ENCODE measurements at places on chromosomes 1 and 21.

DNA sequence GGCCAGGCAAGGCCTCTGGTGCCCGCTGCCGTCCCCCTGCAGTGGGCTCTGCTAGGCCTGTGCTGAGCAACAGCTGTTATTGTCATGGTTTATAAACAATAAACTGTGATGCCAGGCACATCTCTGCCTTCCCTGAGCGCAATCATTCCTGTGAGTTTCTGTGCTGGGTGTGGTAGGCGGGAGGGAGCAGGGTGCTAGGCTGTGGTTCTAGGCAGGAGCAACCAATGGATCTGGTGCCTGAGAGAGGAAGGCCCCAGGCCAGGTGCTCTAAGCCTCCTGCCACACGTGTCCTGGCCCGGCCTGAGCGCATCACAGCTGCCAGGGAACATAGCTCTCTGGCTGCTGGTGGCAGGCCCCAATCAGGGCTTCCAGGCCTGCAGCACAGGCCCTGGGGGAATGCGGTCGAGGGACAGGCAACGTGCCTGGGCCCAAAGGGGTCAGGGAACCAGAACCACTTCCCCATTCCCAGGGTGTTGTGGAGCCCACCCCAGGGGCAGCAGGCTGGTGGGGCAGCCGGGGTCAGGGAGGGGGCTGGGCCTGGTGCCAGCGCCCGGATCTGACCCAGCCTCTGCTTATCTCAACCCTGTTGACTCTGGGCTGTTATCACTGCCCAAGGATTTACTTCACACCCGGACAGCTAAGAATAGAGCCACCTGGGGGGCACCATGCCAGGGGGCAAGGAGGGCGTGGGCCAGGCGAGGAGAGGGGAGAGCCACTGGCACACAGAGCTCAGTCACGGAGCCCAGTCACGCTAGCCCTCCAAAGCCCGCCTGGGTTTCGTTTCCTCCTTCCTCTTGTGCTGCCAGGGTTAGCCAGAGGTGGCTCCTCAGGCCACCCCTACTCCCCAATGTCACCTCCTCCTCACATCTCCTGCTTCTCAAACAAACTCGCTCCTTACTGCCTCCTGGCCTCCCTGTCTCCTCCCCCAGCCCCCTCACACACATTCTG is 11.5 kb downstream of the TRIM46 start:
- peak; percentile 69 for DNase-seq

DNA sequence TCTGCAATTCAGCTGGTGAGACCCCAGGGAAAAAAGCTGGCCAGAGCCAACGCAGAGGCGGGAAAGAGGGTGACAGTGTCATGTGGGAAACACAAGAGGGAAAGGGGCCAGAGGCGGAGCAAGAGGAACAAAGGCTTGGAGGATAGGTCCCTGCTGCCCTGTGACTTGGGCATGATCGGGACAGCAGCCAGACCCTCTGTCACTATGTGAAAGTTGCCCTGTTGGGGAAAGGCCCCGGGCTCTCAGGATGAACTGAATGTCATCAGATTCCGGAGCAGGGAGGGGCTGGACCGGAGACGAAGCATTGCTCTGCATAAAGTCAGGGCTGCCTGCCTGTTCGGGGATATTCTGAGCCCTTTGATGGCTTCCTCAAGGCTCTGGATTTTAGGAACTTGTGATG is 5.7 kb upstream of the ELF3 start:
- no peak for DNase-seq

GRCh38 chr1:95370691-95371562 is 136.9 kb downstream of the RWDD3 start:
- no peak for DNase-seq

DNA sequence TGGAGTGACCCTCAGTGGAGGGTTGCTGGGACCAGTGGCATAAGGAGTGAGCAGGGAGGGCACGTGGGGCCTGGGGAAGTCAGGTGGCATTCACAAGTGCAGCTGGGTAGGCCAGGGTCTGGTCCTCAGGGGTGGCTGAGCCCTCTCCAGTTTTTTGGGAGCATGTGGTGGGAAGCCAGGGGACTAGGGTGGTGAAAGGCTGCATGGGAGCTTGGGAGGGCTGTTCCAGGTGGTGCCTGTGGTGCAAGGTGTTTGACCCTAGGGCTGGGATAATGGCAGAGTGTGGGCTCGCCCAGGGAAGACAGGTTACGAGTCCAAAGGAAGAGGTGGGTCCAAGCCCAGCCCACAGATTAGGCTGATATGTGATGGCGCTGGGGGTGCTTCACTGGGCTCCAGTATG is 30.5 kb downstream of the MAN1C1 start:
- DNase-seq: no peak

DNA sequence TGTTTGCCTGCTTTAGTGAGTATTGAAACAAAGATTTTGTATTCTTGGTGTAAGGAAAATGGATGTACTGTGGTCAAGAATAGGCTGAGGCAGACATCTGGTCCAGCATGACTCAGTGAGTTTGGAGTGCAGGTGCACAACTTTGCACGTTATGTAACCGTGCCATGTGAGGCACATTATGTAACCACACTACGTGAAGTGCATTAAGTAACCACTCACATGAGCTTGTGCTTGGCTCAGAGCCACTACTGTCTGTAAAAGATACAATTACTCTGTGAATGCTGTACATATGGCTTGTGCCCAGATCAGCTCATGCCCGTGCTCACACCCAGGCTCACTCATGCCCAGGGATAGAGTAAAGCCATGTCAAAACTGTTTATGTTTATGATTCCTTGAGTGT is 216.8 kb downstream of the CTH start:
- DNase-seq: no peak

DNA sequence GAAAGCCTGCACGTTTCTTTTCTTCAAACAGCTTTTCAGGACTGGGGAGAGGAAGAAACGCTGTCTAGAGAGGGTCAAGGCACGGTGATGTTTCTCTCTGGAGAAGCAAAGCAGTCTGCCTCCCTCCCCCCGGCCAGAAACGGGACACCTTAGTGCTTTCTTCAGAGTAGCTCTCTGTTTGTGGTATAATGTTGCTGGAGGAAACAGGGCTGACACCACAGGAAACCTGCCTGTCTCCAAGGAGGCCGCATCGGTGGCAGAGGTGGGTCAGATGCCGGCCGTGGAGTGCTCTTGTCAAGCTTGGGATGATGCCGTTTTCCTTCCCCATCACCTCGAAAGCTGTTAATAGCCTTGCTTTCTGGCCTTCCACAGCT is 139.4 kb downstream of the DHRS3 start:
- no peak for DNase-seq

- no peak for DNase-seq
Measured at GRCh38 chr21:42681296-42682206, 28.1 kb downstream of the PDE9A start.

GRCh38 chr1:175576865-175577264 is 166.5 kb downstream of the TNR start:
- no peak for DNase-seq

DNA sequence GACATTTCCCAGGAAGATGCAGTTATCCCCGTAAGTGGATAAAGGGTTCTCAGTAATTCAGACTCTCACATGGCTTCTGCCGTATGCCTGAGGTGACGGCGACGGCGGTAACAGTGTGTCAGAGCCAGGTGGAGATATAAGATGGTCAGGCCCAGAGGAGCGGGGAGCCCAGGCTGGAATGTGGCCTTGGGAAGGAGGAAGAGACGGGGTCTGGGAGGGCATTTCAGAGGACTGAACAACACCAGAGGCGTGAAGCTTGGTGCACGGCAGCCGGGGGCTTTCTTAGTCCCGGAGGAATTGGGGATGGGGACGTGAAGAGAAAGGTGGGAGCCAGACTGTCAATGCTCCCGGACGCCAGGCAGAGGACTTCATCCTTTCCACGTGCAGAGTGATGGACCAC is 1.0 kb downstream of the RER1 start:
- DNase-seq: no peak

GRCh38 chr1:230186003-230186863 is 119.2 kb downstream of the GALNT2 start:
- DNase-seq: no peak

- no peak for DNase-seq
Measured at GRCh38 chr1:183100361-183100974, 77.2 kb downstream of the LAMC1 start.

GRCh38 chr1:152244576-152245273 is 20.7 kb upstream of the HRNR start:
- DNase-seq: no peak

GRCh38 chr21:33070744-33070997 is 730 bp downstream of the OLIG1 start:
- DNase-seq: no peak

GRCh38 chr1:55214934-55215193 is 300 bp downstream of the USP24 start:
- no peak for DNase-seq

DNA sequence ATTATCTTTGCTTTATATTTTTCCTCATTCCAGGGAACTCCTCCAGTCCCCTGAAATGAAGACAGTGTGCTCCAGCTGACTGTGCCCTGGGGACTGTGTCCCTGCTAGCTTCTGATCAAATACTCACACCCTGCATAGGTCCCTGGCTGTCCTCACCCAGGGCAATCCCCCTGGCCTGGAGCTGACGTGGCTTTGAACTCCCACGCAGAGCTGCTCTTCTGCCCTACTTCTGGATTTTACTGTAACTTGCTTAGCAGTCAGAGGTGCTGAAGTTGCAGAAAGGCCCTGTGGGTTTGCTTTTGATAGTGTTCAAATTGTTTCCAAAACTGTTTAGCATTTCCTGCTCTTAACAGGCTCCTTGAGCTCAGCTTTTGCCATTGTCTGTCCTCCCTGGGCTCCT is 186.5 kb downstream of the FASLG start:
- no peak for DNase-seq

- DNase-seq: no peak
Measured at GRCh38 chr1:7153464-7153863, 368.2 kb downstream of the CAMTA1 start.

GRCh38 chr1:241311056-241311746 is 45.8 kb downstream of the RGS7 start:
- DNase-seq: no peak

DNA sequence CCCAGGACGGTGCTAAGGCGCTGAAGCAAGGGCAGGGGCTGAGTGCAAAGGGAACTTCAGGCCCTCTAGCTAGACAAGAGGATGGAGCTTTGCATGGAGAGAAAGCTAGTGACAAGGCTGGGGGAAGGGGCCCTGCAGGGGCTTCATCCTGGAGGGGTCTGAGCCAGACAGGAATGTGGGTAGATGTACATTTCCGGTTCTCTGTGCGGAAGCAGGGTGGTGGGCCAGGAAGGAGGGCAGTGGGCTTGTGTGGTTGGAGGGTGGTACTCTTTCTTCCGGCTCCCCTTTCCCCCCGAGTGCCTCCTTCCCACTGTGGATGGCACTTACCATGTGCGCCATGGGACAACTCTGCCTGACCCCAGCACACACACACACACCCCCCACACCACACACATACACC is 1.5 kb downstream of the KISS1 start:
- DNase-seq: no peak

DNA sequence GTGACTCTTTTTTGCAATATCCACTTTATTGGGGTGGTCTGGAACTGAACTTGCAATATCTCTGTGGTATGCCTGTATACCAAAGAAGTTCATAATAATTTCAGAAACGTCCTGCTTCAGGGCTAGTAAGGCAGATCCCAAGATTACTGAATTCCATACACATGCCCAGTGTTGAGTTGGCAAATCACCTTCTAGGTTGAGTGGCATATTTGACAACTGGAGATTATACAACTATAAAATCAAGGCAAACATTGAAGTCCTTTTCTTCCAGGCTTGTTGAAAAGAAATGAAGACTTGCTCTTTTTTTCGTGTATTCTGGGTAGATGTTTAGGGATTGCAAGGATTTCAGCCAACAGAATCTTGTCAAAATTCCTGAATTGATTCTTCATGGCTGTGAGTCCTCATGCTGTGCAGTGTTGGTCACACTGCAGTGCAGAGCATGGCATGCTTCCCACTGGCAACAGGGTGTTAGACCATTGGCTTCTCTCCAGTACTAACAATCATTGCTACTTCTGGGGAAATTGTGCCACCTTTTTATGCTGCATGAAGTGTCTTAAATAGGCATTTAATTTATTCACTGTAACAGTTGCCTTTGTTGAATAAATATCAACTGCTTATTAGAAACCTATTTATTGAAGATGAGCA is 367.1 kb upstream of the ADGRL4 start:
- DNase-seq: peak; percentile 32

- no peak for DNase-seq
Measured at GRCh38 chr1:11558276-11558675, 79.3 kb downstream of the DISP3 start.

- DNase-seq: no peak
Measured at GRCh38 chr1:25216123-25216522, 16.2 kb downstream of the SYF2 start.

DNA sequence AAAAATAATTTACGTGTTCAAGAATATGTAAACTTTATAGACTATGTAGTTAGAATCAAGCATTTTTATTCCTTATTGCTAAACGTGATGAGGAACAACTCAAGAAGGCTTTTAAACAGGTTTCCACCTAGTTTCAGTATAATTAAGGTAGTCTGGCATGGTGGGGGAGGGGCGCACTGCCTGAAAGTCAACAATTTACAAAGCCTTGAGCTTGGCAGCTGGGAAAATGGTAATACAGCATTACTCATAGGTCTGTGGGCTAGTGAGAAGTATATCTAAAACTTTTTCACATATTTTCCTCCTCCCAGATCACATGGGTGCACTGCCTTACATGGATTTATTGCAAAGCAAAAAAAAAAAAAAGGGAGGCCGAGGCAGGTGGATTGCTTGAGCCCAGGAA is 75.2 kb downstream of the EVI5 start:
- no peak for DNase-seq

DNA sequence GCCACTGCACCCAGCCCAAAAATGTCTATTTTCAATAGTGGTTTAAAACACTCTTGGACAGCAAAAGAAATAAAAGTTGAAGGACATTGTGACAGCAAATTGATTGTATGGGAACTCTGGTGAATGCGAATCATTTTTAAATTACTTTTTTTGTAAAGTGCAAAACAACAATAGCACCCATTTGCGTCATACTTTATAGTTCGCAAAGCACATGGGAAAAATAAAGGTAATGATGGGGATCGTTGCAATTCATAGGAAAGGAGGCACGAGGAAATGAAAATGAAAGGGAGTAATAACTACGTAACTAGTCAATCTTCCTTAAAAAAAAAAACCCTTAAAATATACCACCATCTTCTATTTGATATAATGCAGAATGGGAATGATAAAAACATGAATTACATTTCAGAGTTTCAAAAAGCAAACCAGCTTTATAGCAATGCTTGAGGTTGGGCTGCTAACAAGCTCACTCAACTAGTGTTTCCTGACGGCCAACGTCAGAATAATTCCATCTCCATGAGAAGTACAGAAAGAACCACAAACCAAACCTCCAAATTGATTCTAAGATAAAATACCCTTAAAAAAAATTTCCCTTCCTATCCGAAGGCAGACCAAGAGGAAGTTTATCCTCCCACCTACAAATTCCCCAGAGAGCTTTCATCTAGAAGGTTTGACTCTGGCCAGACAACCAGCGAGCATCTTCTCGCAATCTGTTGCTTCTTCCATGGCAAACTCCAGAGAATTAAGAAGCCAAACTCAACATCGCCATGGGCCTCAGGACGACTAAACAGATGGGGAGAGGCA is at the start of gene EDARADD:
TSS of gene EDARADD (plus strand) at position 606 of the 801 bp plus-strand sequence. CDS start at position 765, 159 bp downstream.
- no peak for DNase-seq

- no peak for DNase-seq
Measured at GRCh38 chr1:187714470-187714869, 885.7 kb downstream of the PLA2G4A start.

All from left ventricle myocardium superior (tissue), 1 donor.